ENCODE measurements at places on chromosomes 6 and 20.
A peak's percentile ranks its signal among the peaks of the same experiment; 100 is the strongest.

DNA sequence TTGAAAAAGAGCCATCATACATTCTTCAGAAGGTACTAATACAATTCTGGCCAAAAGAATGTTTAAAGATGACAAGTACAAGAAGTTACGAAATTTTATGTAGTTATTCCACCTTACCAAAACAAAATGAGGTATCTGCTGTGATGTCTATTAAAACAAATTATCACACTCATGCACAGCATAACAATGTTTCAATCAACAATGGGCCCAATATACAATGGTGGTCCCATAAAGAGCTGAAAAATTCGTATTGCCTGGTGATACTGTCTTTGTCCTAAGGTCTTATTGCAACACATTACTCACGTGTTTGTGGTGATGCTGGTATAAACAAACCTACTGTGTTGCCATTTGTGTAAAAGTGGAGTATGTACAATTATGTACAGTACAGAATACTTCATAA is 3.6 kb upstream of the NUP153 start:
- no peaks in the 10 kb centered on the region for H3K36me3 ChIP-seq
- no peak overlapping the region for H3K4me3 ChIP-seq
- peaks cover 6% of the 10 kb centered on the region for H3K4me1 ChIP-seq
- H3K27me3 ChIP-seq, result peaks cover 5% of the 10 kb centered on the region
- no peak for DNase-seq

GRCh38 chr6:149079911-149080491 is 237.5 kb upstream of the TAB2 start:
- H3K27me3 ChIP-seq, result no peaks in the 10 kb centered on the region
- no peaks in the 10 kb centered on the region for H3K36me3 ChIP-seq
- no peak overlapping the region for H3K27ac ChIP-seq
- no peak for DNase-seq
- H3K4me3 ChIP-seq, result no peak overlapping the region

DNA sequence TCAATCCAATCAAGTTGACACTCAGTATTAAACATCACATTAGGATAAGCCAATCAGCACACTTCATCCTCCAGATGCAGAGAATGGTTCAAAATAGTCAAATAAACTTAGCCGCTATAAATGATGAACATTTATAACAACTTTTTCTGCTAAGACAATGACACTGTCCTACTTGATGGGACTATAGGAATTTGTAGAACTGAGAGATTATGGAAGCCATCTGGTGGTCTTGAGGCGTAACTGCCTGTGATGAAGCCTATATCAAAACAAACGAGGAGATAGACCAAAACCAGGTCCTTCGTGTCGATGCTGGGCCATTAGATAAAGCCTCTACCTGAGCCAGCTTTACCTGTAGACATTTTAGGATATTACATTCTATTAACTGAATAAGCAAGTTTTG is 631.1 kb downstream of the COL12A1 start:
- no peak overlapping the region for H3K4me3 ChIP-seq
- DNase-seq, result no peak
- H3K4me1 ChIP-seq, result no peaks in the 10 kb centered on the region
- H3K27ac ChIP-seq, result no peak overlapping the region
- H3K36me3 ChIP-seq, result no peaks in the 10 kb centered on the region

DNA sequence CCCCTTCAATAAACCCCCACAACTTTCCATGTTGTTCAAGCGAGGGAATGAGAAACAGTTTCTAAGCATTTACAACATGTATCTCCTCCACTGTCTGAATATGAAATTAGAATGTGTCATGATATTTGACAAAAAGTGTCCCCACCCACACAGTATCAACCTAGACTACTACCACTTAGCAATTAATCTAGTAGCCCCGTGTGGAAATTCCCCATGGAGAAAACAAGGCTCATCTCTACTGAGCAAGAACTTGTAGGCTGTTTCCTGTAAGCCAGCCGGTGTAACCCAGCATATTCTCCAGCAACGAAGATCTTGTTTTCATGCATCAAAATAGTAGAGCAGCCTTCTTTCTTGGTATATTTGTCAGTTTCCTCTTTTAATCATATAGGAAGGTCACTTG is 115.0 kb downstream of the IRF4 start:
- no peak overlapping the region for H3K27ac ChIP-seq
- H3K36me3 ChIP-seq, result no peaks in the 10 kb centered on the region
- no peak overlapping the region for H3K4me3 ChIP-seq
- DNase-seq, result no peak

DNA sequence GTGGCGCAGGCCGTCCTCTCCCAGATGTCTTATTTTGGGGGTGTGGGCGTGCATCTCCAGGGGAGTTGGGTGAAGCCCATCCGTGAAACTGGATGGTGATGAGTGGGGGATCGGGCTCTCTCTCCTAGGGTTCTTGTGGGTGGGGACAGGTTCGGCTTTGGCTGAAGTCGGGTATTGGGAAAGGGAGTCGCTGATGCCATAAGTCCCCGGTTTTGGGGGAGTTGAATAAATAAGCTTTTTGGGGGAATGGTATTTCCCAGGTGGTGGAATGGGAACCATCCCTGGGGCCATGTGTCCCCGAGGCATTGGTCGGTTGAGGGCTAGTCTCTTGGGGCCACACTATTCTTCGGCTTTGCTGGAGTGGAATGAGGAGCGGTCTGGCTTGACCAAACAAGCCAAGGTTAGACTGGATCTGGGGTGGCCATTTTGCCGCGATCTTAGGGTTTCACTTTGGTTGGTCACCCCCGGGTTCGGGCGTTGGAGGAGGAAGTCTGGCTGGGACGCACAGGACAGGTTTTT is 481 bp downstream of the ZNF133 start:
- peaks cover 14% of the 10 kb centered on the region for H3K27me3 ChIP-seq
- H3K27ac ChIP-seq, result peak overlapping the region; percentile 96
- peaks cover 31% of the 10 kb centered on the region for H3K36me3 ChIP-seq
- no peak for DNase-seq

GRCh38 chr6:83096791-83097190 is 29.3 kb downstream of the DOP1A start:
- H3K36me3 ChIP-seq, result no peaks in the 10 kb centered on the region
- no peak overlapping the region for H3K4me3 ChIP-seq
- no peak for DNase-seq
- no peaks in the 10 kb centered on the region for H3K4me1 ChIP-seq

DNA sequence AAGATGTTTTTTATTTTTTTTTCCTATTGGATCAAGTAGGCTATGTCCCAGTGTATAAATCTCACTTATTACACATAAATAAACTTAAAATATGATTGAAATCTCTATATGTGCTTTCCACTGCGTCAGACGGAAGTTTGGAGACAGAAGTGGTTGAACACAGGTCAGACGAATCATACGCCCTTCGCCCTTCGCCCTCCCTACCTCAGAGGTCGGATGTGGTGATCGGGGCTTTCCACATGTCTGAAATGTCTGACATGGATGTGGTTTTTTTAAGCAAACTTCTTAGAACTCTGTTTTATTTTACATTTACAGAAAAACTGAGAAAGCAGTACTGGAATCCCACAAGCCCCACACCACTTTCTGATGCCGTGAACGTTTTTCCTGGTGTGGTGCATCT is 344.4 kb downstream of the THBS2 start:
- H3K27me3 ChIP-seq, result peaks cover 2% of the 10 kb centered on the region
- H3K4me3 ChIP-seq, result no peak overlapping the region
- H3K27ac ChIP-seq, result no peak overlapping the region
- H3K36me3 ChIP-seq, result peaks cover 24% of the 10 kb centered on the region
- no peak for DNase-seq
- H3K4me1 ChIP-seq, result no peaks in the 10 kb centered on the region

GRCh38 chr20:1489325-1489724 is 1.9 kb downstream of the SIRPB2 start:
- no peak overlapping the region for H3K27ac ChIP-seq
- H3K4me3 ChIP-seq, result no peak overlapping the region
- no peaks in the 10 kb centered on the region for H3K36me3 ChIP-seq
- H3K27me3 ChIP-seq, result peaks cover 1% of the 10 kb centered on the region
- no peaks in the 10 kb centered on the region for H3K4me1 ChIP-seq

DNA sequence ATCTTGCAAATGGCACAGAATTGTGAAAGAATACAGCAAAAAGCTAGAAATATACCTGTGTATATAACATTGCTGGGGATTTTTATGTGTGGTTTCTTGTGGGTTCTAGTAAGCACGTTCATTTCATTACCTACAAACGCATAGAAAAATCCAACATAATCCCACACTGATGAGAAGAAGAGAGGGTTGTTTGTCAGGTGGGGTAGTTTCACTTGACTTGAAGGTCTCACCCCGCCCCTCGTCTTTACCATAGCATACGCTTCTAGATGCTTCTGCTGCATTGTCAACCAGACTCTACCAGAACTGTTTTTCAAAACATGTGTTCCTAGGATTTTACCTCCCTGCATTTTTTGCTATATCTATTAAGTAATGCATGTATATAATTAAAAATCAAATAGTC is 284.1 kb upstream of the TAB2 start:
- H3K27ac ChIP-seq, result no peak overlapping the region
- no peak overlapping the region for H3K4me3 ChIP-seq
- no peaks in the 10 kb centered on the region for H3K36me3 ChIP-seq
- DNase-seq, result no peak
- peaks cover 8% of the 10 kb centered on the region for H3K27me3 ChIP-seq

DNA sequence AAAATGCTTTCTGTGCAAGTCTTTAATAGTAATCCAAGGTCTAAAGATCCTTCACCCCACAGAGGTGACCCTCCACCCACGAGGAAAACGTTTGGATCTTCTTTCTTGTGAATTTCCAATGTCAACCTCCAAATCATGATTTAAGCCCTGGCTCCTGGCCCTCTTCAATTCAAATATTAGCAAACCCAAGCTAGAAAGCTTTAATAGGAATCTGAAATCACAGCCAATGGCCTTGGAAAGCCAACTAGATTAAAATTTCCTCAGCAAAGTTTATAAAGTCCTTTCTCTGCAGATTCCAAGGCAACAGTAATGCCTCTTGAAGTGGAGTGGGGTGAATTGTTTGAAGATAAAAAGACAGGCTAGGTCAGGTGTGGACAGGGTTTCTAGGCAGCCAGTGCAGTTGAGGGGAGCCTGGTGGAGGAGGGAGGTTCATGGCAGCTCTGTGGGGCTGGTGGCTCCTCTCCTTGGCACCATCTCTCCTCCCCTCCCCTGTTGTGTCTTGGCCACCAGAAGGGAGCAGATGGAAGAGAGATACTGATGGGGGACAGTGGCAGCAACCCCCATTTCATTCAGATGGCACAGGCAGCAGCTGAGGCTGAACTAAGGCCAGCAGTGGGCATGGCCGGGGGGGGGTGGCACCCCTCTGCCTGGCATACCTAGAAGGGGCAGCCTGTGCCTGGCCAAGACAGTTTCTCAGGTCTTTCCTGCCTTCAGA is 12.0 kb upstream of the UQCC2 start:
- no peaks in the 10 kb centered on the region for H3K36me3 ChIP-seq
- peaks cover 10% of the 10 kb centered on the region for H3K27me3 ChIP-seq
- no peak for DNase-seq
- no peak overlapping the region for H3K4me3 ChIP-seq
- no peak overlapping the region for H3K27ac ChIP-seq

GRCh38 chr6:168244961-168245551 is 74.5 kb downstream of the DACT2 start:
- peaks cover 6% of the 10 kb centered on the region for H3K36me3 ChIP-seq
- no peak for DNase-seq
- peaks cover 13% of the 10 kb centered on the region for H3K4me1 ChIP-seq
- H3K4me3 ChIP-seq, result no peak overlapping the region

GRCh38 chr6:96015518-96016333 is at the start of gene FUT9:
Gene FUT9 (plus strand): TSS chr6:96015974. CDS start chr6:96203156, 187,182 bp downstream.
- peak within 1 kb of the TSS; percentile 36 for H3K27ac ChIP-seq
- H3K4me3 ChIP-seq, result peak within 1 kb of the TSS; percentile 94
- no peaks in the 10 kb centered on the region for H3K36me3 ChIP-seq

DNA sequence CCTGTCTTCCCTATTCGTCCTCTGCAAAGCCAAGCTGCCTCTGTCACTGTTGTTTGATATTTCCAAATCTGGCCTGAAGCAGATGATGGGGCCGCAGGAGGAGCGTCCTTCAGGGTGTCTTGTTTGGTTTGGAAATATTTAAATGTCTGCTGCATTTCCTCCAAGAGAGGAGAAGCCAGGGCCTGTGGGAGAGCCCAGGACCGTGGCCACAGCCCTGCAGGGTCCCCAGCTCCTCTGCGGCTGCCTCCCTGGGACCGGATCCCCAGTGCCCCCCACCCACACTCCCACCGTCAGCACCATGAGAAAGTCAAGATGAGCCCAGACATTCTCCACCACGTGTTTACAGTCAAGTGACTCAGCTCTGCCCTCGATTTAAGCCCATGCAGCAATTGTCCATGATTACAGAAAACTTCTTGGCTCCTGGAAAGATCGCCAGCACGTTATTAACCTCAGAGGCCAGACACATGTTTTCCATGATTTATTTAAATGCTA is 18.2 kb downstream of the FOXF2 start:
- no peaks in the 10 kb centered on the region for H3K27me3 ChIP-seq
- no peak for DNase-seq
- no peaks in the 10 kb centered on the region for H3K36me3 ChIP-seq
- H3K4me3 ChIP-seq, result no peak overlapping the region

DNA sequence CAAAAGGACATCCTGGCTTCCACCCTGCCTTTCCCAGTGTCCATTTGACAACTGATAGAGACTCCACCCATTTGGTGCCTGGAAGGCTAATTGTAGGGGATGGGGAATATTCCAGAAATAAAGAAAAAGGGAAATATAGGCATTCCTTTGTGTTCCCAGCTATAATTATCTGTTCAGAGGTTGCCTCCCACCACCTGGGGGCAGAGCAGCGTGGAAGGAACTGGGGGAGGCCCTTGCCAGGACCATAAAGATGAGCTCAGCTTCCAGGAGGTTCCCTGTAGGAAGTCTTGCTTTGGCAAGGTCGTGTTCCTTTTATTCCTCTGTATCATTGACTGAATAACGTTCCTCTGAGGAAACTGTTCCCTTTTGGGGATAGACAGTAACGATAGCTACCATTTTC is 214.7 kb downstream of the TFAP2C start:
- peaks cover 7% of the 10 kb centered on the region for H3K27me3 ChIP-seq
- no peak overlapping the region for H3K27ac ChIP-seq
- no peak overlapping the region for H3K4me3 ChIP-seq
- DNase-seq, result no peak
- peaks cover 5% of the 10 kb centered on the region for H3K4me1 ChIP-seq

DNA sequence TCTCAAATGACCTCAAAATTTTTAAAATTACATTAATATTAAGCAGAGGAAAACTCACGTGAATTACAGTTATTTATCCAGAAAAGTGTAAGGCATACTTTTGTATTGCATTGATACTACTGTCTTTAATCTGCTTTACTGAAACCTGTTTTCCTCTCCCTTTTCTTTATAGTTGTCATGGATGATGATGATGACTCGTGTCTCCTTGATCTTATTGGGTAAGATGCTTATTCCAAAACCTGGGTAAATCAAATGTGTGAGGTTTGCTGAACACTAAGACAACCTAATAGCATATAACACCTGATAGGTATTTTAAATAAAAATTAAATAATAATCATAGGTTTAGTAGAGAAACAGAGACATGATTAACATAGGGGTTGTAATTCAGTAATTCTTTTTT is 40.0 kb downstream of the BICRAL start:
- no peaks in the 10 kb centered on the region for H3K36me3 ChIP-seq
- DNase-seq, result no peak
- peaks cover 2% of the 10 kb centered on the region for H3K27me3 ChIP-seq
- peaks cover 9% of the 10 kb centered on the region for H3K4me1 ChIP-seq
- H3K4me3 ChIP-seq, result no peak overlapping the region

Data from glutamatergic neuron (in vitro differentiated cells).